ENCODE measurements at places on chromosomes 3 and 15.

DNA sequence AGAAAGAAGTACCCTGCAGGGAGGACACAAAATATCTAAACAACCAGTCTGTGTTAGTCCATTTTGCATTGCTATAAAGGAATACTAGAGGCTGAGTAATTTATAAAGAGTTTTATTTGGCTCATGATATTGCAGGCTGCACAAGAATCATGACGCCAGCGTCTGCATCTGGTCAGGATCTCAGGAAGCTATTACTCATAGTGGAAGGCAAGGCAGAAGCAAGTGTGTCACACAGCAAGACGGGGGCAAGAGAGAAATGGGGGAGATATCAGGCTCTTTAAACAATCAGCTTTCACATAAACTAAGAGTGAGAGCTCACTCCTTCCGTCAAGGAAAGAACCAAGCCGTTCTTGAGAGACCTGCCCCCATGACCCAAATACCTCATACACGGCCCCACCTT, 614.8 kb downstream of the ZIC1 start:
- no peak for DNase-seq

DNA sequence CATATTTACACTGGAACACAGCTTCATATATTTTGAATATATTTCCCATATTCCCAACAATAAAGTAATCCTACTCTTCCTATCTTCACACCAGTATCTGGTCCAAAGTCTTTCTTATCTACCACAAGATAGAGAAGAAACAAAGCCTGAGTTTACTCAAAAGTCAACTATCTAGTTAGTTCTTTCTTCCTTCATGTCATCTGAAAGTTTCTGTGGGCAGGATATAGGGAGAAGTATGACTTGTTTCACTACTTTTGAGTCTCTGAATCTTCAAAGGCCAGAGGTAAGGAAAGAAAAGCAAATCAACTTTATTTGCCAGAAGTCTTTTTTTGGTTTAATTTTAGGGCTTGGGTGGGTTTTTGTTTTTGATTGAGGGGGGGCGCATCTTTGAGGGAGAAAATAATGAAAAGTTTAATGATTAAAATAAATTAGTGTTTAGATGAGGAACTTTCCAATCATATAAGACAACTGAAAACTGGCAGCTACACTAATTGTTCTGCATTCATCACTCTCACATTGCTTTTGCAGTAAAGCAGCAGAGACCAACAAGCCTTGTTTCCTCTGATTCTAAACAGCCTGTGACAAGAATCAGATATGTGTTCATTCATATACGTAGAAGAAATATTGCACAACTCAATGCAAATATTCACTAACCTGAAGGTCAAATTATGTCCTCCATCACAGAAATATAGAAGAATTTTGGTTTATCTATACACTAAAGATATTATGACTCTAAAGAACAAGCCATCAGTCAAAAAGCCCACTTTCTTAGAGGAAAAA, 421.4 kb downstream of the SHQ1 start:
- DNase-seq, result no peak

GRCh38 chr3:58999774-59000160, 50.1 kb downstream of the CFAP20DC start:
- no peak for DNase-seq

- no peak for DNase-seq
Observed at GRCh38 chr3:17188378-17188777, 303.6 kb downstream of the PLCL2 start.

DNA sequence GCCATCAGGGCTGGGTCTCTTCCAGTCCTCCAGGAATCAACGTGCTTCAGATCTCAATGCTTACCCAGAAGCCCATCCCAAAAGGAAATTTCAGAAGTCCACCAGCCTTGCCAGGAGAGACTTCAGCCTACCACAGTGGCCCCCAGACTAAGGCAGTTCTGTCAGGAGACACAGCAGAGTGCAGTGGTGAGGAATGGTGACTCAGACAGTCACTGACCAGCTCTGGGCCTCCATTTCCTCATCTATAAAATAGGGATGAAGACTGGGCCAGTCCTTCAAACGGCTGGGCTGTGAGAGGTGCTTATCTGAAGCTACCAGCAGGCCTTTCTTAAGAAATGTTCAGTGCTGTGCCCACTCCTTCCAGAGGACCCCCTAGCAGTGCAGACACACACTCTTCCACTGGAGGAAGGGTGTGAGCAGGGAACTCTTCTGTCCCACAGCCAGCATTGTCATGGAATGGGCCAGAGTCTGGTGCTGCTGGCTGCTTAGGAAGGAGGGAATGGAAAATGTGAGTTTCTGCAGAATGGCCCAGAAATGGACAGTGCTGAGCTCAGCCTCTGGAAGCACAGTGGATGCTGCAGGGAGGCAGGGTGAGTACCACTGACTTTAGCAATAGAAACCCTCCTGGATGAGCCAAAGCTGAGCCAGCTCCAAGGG, 41.6 kb upstream of the DUSP7 start:
- DNase-seq, result no peak

DNA sequence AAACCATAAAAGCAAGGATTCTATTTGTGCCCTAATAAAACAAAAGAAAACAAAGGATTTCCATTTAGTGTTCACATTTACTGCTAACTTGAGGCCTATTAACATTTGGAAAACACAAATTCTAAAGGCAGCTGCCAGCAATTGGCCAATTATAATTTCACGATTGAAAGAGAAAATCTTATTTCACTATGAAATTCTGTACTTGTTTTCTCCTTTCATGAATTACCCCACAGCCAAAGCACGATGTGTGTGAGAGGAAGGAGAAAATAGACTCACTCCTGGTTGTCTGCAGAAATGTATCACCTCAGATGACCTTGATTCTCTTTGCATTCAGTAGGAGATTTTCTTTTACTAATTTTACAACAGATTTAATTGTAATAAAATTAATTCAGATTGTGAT, 242.8 kb upstream of the GBE1 start:
- DNase-seq, result no peak

DNA sequence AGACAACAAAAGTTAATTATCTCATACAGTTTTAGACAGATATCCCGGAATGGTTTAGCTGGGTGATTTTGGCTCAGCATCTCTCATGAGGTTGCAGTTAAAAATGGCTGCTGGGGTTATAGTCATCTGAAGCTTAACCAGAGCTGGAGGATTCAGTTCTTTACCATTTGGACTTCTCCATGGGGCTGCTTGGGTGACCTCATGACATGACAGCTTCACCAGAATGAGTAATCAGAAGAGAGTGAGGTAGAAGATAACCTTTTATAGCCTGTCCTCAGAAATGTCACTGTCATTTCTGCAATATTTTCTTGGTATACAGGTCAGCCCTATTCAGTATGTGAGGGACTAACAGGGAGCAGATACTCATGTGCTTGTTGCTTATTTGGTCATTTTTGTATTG, 30.9 kb downstream of the TFG start:
- DNase-seq, result no peak

GRCh38 chr15:83710452-83710851, 56.5 kb downstream of the ADAMTSL3 start:
- no peak for DNase-seq

All from NCI-H2081 treated with DMSO at 0.1 percent for 48 hours (cell line).